HS-27A (cell line): ENCODE measurements at places on chromosomes 1 and 21.

DNA sequence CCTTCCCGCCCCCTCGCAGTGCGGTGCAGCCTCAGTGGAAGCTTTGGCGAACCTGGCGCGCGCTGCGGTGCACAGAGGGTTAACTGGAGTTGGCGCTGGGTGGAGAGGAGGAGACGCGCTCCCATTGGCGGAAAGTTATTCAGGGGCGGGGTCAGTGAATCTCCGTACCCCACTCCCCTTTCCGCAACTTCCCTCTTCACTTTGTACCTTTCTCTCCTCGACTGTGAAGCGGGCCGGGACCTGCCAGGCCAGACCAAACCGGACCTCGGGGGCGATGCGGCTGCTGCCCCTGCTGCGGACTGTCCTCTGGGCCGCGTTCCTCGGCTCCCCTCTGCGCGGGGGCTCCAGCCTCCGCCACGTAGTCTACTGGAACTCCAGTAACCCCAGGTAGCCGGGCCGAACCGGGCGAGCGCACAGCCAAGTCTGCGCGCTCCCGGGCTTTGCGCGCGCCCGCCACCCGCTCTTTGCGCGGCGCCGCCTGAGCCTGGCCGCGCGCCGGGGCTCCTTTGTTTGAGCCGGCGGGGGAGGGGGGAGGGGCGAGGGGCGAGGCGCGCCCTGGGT is at the start of gene EFNA4:
Gene EFNA4 (plus strand): TSS at position 191 of the 561 bp plus-strand sequence. CDS start 84 bp downstream, at position 275.
- DNase-seq: no peak

- no peak for DNase-seq
Observed at GRCh38 chr1:232635778-232636356, 5.9 kb upstream of the SIPA1L2 start.

GRCh38 chr1:85245456-85245855 is 14.0 kb downstream of the C1orf52 start:
- no peak for DNase-seq

DNA sequence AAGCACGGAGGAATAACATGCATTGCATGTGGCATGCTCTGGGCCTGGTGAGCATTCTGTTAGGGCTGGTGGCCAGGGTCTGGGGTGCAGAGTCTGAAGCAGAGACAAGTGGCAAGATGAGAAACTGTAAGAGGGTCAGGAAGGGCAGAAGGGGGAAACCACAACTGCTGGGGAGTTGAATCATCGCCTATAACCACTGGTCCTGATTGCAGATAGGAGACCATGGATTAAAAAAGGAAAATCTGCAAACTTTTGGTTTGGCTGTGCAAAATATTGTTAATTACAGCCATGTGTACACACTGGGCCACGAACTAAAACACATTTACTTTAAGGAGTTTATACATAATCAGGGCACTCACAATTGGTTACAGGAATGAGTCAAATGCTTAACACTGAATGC is 76.6 kb downstream of the TGFBR3 start:
- no peak for DNase-seq

GRCh38 chr1:76278711-76279100 is 204.2 kb downstream of the ST6GALNAC3 start:
- DNase-seq: no peak

DNA sequence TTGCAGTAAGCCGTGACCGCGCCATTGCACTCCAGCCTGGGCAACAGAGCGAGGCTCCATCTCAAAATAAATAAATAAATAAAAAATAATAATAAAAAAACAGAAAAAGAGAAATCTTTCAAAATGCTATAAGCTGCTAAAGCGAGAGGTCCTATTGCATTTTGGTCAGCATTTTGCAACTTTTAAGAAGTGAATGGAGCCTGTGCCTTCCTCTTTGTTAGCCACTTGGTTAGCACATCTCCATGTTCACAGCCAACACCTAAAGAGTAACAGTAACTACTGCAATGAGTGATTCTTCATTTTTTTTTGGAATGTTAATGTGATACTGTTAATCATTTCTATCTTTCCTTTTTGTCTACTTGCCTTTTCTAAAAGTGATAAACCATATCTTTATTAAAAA is 80.6 kb downstream of the ERG start:
- DNase-seq: no peak
